ENCODE measurements at places on chromosomes 6 and 20.

DNA sequence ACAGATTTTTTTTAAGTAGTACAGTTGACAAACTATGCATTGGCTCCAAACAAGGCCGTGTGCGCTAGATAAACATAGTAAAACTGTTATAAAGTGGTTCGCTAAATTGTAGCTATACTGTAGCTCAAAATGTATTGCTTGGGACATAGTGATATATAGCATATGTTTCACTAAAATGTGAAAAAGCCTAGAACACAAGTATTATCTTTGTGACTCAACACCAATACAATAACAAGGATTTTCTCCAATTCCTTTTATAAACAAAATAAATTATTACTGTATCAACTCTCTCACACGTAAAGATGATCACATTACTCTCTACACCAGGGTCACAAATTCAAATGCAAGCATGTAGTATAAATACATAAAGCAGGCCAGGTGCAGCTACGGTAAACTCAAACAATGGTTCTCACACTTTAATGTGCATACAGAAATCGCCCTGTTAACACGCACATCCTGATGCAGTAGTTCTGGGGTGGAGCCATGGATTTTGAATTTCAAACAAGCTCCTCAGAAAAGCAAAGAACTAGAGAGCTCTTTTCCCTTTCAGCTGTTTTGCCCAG is 214.6 kb downstream of the GMDS start:
- no peak for DNase-seq

DNA sequence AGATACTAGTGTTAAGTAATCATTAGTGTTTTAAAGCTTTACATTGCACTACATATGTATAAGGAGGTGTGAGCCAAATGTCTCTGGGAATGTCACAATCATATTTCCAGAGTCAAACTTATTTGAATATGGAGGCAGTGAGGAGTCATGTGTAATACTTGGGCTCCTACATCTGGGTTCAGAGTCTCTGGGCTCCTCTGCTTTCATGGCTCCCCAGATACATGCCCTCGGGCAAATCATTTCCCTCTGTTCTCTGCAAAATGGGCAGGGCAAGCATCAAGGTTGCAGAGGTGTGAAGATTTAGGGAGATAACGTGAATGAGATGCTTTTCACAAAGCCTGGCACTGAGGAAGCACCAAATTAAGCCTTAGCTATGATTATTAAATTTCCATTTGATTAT is 138.3 kb upstream of the SGK1 start:
- DNase-seq = no peak

DNA sequence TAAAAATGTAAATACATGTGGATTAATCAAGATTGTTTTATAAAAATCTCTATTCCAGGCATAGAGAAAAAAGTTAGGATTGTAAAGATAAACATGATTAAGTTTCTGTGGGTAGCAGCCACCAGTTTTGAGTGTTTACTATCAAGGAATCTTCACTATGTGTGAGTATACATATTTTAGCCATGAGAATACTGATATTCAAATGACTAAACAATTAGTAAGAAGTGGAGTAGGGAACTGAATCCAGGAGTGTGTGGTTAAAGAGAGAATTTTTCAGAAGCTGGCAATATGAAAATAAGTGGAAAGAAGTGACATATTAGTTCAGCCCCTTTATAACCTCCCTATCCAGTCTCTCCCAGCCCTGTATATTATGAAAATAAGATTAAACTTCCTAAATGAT is 10.3 kb downstream of the ELOVL2 start:
- DNase-seq = peak; percentile 60

DNA sequence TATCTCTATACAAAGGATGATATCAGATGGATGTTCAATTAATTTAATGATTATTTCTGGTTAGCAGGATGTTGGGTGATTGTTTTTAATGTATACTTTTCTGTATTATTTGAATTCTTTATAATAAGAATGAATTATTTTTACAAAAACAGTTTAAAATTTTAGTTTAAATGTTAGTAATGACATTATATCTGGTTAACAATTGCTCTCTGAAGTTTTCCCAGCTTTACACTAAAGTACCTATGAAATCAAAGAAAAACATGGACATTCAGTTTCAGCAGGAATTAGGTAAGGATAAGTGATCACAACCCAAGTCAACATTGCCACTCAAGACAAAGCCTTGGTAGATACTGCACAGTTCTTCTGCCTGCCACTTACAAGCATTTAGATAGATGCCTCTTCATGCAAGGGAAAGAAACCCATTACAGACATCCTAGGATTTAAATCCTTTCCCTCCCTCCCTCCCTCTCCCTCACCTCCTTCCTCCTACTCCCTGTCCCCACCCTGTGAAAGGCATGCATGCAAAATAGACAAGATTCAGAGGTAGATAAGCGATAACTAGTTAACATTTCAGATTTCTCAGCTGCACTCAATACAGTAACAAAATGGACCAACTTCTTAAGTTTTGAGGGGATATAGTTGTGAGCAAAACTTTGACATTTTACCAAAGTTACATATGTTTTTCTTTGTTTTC is 143.8 kb downstream of the STXBP5 start:
- DNase-seq = no peak

GRCh38 chr20:25389858-25390537 is 637 bp downstream of the ABHD12 start:
- DNase-seq = no peak

GRCh38 chr6:21729431-21729830 is 135.9 kb downstream of the SOX4 start:
- no peak for DNase-seq

- DNase-seq = no peak
These were observed 18.7 kb upstream of the TCFL5 start for GRCh38 chr20:62880147-62880934.

- DNase-seq = no peak
These were observed 88.7 kb downstream of the THBS2 start for GRCh38 chr6:169164986-169165385.

DNA sequence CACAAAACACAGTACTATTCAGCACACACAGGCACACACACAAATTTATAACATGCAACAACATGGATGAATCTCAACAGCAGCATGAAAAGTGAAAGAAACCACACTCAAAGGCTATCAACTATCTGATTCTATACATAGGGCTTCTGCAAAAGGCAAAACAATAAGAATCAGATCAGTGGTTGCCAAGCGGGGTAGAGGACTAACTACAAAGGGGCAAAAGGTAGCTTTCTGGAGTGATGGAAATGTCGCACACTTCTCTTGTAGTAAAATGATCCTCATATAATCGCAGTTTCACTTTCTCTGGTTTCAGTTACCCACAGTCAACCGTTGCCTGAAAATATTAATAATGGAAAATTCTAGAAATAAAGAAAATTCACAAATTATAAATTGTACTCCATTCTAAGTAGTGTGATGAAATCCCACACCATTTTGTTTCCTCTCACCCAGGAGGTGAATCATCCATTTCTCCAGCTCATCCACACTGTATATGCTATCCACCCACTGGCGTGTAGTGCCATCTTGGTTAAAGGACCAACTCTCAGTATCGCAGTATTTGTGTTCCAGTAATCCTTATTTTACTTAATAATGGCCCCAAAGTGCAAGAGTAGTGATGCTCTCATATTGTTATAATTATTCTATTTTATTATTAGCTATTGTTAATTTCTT is 12.8 kb upstream of the PLN start:
- no peak for DNase-seq

DNA sequence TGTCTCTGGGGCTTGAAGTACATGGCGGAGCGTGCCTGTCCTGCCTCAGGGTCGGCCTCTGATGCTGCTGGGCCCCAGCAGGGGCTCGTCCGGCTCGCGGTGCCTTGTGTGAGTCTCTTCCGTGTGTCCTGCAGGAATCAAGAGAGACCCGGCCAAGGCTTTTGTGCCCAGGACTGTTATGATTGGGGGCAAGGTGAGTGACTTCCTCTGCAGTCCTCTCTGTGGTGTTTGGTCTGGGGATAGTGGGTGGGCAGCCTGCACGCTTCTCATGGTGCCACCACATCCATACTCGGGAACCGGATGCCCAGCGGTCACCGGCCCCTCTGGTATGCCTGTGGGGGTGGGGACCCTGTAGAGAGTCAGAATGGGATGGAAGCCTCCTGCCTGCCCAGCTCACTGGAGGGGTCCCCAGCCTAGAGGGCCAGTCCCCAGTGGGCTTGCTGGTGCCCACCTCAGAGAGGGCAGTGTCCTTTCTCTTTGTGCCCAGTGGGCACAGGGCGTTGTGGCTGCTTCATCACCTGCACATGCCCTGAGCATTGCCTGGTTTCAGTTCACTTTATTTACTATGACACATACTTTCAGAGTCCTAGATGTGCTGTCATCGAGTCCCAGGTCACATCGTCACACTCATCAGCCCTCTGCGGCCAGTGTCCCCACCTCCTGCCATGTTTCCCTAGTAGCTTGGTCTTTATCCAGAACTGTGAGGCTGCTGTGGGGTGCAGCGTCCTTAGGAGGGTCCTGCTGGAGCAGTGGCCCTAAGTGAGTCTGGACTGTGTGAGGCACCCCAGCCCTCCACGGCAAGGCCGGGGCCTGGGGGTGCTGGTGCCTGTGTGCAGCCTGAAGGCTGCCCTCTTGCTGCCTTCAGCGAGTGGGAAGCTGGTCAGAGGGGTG is 40.7 kb downstream of the PYGB start:
- no peak for DNase-seq

DNA sequence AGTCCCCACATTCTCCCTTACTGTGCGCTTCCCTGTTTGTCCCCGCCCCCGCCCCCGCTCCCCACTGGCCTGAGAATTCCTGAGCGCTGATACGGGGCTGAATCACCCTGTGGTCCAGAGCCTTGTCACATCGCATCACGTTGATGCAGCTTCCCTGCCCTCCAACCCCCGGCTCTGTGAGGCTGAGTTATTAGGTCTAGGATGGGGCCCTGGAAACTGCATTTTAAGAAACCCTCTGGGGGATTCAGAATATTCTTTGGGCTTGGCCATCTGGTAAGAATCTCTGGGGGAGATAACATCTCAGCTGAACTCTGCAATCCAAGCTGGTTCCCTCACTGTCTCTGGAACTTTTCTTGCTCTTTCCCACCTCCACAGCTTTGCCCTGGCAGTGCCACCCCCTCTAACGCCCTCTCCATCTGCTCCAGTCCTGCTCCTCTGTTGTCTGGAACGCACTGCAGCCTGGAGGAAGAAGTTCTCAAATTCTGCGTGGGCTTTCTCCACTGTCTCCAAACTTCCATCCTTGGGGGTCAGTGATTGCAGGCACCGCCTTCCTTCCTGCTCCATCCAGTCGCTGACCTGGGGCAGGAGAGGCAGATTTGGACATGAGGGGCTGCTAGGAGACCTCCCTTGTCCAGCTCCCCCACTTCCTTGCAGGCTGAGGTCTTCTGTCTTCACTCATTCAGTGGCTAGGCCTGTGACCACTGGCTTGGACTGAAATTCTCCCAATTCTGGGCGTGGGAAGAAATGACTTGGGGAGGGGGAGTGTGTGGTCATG is 42.6 kb downstream of the KIAA1755 start:
- DNase-seq = peak; percentile 84

GRCh38 chr6:11333132-11333849 is 100.8 kb upstream of the NEDD9 start:
- no peak for DNase-seq

DNA sequence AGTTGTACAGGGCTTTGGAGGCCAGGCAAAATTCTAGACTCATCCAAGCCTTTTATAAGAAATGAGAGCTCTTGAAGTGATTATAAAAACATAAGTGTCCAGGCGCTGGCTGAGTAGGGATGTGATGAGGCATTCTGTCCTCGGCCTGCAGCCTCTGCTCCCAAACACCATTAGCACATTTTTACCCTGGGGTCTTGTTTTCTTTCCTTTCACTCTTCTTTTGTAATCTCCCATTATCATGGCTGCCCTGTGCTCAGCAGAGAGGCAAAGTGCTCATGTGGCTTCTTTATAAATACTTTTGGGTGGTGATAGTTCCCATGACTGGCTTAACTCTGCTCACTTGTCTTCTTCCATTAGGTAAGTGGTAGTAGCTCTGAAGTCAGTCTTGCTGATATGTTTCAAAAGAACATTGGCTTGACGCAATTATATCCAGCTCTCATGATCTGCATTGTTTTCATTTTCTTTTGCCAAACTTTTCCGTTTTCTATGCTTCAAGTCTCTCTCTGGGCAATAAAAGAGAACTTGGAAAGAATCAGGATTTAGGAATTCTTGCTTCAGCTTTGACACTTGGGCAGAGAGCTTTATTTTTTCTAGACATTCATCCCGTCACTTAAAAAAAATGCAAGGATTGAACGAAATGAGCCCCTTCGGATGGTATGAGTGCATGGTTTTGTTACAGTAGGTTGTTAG is 61.1 kb downstream of the CAP2 start:
- DNase-seq = peak; percentile 49

- DNase-seq = no peak
These were observed 35.5 kb upstream of the ZFAND3 start for GRCh38 chr6:37783856-37784584.

GRCh38 chr6:111583986-111584385 is 21.7 kb downstream of the TRAF3IP2 start:
- DNase-seq = no peak

DNA sequence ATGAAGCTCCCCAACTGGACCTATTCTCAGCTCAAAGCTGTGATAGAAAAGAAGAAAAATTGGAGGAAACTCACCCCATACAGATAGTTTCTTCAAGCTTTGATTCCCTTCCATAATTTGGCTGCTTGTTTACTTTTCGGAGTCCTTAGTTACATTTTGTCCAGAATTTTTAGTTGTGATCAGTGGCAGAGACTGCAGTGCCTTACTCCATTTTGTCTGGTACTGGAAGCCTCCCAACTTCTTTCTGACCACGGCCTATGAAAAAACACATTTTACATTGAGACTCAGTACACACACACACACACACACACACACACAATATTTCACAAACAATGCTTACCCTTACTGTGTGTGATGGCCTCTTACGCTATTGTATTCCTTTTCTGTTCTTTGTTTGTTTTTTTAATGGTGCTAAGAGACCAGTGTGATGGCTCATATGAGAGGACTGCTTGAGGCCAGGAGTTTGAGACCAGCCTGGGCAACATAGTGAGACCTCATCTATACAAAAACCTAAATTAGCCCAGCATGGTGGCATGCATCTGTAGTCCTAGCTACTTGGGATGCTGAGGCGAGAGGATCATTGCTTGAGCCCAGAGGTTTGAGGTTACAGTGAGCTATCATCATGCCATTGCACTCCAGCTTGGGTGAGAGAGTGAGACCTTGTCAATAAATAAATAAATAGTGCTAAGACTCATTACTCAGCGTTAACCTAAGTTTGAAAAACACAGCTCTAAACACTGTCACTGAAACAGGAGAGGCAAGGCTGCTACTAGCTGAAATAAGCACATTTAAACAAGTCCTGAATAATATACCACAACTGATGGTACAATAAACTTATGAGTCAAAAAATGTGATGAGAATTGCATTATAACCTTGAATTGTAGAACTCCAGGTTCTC is 13.8 kb upstream of the RNF8 start:
- DNase-seq = no peak

- DNase-seq = no peak
These were observed 285.3 kb upstream of the MANEA start for GRCh38 chr6:95292011-95292410.

GRCh38 chr6:155872961-155873360 is 417.3 kb upstream of the NOX3 start:
- no peak for DNase-seq

- no peak for DNase-seq
These were observed 8.0 kb downstream of the ECT2L start for GRCh38 chr6:138803861-138804260.

- DNase-seq = no peak
These were observed 162.9 kb downstream of the QKI start for GRCh38 chr6:163577404-163577803.

- no peak for DNase-seq
These were observed 607.1 kb downstream of the COL12A1 start for GRCh38 chr6:74598462-74599393.

- DNase-seq = no peak
These were observed 155.6 kb upstream of the SMLR1 start for GRCh38 chr6:130671577-130671976.

GRCh38 chr20:15739035-15739434 is 834.2 kb downstream of the KIF16B start:
- no peak for DNase-seq

Measured in fibroblast of skin of left biceps (primary cell).